Activated naive CD8-positive, alpha-beta T cell treated with anti-CD3 and anti-CD28 coated beads for 36 hours (primary cell): ENCODE measurements at places on chromosomes 6 and 20.

GRCh38 chr20:46011631-46012482 lies 3.1 kb downstream of the MMP9 start:
- DNase-seq = peak; percentile 45

DNA sequence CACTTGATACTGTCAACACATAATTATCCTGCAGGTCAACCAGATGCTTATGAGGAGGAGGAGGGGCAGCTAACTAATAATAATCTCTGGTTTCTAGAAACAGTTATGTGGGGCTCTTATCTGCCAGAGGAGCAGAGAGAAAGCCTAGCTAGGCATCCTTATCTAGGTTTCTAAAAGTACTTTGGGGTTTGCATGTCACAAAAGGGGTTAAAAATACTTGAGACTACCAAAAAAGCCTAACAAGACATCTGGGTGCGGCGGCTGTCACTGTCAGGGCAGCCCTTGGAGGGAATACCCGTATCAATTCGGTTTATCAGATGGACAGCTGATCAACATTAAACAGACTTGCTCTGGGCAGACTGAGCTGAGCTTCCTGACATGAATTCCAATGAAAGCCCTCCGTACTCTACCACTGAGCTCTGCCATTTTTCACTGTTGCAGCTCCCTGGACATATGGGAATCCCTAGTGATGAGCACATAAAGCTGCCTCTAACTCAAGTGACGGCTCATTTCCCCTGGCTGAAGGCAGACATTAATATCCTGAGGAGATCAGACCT lies 166.6 kb downstream of the PDSS2 start:
- DNase-seq = no peak

GRCh38 chr20:24681634-24682495 lies 212.4 kb downstream of the SYNDIG1 start:
- DNase-seq = no peak

- DNase-seq = peak; percentile 15
Measured at GRCh38 chr6:133891149-133891926, 2.4 kb downstream of the TCF21 start.

DNA sequence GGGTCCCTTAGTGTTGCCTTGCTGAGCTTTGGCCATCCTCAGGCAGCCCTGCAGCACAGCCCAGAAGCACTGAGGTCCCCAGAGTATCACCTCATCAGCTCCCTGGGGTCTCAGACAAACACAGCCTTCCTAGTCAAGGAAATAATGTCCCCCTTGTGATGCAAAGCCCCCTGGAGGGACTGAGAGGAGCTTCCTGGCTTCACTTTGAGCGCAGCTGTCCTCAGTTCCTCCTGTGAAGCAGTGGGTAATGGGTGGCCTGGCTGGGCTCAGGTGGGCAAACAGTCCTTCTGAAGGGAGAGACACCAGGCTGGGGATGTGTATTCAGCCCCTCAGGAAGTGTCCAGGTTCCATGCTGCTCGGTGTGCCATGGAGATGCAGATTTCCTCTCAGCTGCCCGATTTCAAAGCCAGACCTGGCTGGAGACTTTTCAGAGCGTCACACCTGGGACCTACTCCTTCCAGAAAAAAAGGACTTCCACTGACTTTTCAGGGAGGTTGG lies 79.2 kb upstream of the FOXA2 start:
- no peak for DNase-seq

DNA sequence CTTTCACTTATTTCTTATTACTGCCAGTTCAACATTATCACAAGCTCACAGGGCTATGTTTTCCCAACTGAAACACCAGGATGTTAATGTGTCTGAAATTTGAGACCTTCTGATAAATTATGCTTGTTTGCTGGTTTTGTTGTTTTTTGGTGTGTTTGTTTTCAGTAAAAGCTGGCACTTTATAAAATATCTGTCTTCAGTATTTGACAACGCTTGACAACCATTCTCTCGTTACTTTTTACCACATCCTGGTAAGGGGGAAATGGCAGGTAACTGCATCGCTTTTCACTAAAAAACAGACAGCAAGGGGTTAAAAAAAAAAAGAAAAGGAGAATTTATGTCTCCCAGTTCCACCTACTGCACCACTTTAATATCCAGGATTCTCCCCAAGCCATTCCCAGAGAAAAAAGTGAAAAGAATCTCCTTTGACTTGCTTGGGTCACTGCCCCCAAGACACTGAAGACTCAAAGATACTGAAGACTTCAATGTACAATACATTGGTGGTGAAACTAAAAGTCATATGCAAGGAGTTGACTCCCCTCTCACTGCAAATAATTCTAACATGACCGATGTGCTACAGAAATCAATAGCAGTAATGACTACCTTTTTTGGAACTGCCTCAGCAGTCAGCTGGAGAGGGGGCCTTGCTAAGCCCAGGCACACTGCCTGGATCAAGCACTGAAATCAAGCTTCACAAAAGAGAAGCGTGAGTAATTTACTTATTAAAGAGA lies 88.9 kb downstream of the HIVEP2 start:
- DNase-seq = no peak

DNA sequence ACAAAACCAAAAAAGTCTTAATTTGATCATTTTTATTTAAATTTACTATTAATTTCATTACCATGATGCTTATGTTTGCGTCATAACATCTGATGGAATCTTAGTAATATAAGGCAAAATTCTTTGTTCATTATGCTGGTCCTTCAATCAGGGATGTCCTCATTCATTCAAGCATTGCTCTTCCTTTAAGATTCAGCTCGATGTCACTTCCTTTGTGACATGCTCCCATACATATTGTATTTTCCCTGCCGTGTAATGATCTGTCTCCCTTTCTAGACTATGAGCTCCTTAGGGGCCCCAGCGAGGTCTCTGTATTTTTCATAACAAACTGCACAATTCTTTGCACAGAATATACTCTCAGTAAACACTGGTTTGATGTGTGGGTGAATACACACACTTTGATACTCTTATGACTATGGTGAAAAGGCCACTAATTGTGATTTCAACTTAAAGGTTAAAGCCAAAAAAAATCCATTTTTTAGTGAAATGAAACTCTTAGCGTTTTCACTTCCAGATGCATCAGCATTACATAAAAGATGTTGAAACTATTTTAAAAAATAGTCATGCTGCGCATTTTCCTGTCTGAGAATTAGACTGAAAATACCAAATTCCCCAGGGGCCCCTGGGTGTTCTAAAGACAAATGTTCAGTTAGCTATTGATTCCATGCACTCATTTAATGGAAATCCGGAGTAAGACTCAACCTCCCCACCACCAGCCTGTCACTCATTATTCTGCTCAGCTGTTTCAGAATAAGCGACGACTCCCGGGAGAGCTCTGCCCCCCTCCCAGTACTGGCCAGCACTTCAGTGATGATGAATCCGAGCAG lies 169.7 kb downstream of the ATXN1 start:
- DNase-seq = peak; percentile 17

DNA sequence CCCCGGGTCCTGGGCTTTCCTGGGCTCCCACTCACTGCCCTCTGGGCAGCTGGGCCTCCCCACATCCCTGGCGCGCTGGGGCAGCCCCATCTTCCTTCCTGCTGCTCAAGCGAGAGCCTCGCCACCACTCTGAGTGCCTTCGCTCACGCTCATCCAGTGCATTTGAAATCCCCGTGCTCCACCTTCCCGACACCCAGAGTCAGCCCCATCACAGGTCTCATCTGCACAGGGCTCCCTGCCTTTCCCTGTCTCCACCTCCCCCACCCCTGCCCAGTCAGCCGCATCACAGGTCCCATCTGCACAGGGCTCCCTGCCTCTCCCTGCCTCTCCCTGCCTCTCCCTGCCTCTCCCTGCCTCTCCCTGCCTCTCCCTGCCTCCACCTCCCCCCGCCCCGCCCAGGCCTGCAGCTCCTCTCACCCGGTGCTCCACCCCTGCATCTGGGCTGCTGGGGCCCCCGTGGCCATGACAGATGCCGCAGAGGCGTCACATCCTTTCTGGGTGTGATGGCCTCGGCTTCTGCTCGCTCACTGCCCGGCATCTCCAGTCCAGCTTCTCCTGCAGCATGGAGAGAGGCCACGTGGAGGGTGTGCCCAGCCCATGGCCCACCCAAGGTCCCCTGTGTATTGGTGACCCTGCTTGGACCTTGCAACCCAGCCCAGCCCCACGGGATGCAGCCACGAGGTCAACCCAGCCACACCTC lies 9.0 kb upstream of the BHLHE23 start:
- DNase-seq = no peak

GRCh38 chr6:54988576-54988975 lies 142.0 kb downstream of the FAM83B start:
- no peak for DNase-seq

GRCh38 chr20:59309218-59309617 lies 8.8 kb downstream of the EDN3 start:
- no peak for DNase-seq
